ENCODE measurements at places on chromosomes 7 and 10. TPM values are rescaled to one million over a fixed set of nuclear protein-coding genes. Genes with fewer than 3 reads are reported as not detected.

GRCh38 chr10:20714518-20714917, 182.6 kb downstream of the NEBL start:
- no peak for DNase-seq

GRB10 gene
- 3.6 TPM for total RNA-seq

DNA sequence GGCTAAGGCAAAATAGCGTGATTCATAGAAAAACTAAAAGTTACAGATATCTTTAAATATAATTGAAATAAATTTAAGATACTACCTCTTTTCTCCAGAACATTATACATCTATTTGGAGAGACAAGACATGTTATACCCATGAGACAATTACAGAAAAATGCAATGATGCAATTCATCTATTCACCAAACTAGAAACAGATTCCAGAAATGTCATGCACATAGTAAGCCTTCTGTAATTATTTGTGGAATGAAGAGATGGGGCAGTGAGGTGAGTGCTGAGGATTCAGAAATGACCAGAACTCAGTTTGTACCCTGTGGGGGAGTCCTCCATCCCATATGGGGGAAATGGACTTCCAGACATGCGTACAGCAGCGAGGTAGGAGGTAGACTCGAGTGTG, 99.4 kb downstream of the MKX start:
- DNase-seq, result no peak

- no peak for DNase-seq
These were observed 39.3 kb downstream of the CAMK1D start for GRCh38 chr10:12388671-12389070.

- DNase-seq, result no peak
These were observed 24.4 kb downstream of the CSGALNACT2 start for GRCh38 chr10:43162604-43163003.

TET1 gene
- 1.2 TPM for total RNA-seq

C10orf105 gene
- 0.33 TPM for total RNA-seq

- no peak for DNase-seq
These were observed 45.3 kb upstream of the DKK1 start for GRCh38 chr10:52268790-52269189.

- DNase-seq, result no peak
These were observed 14.9 kb downstream of the DUSP5 start for GRCh38 chr10:110512461-110513187.

- DNase-seq, result peak; percentile 75
These were observed 12.0 kb upstream of the GSAP start for GRCh38 chr7:77427996-77428603.

GRCh38 chr7:132430861-132431822, 145.1 kb downstream of the PLXNA4 start:
- peak; percentile 93 for DNase-seq

MRLN gene
- total RNA-seq, result 0.82 TPM

YAE1 gene
- total RNA-seq, result 14.2 TPM

- DNase-seq, result no peak
These were observed 4.2 kb upstream of the MAFK start for GRCh38 chr7:1526271-1526754.

NHLRC2 gene
- 23.6 TPM for total RNA-seq

DNA sequence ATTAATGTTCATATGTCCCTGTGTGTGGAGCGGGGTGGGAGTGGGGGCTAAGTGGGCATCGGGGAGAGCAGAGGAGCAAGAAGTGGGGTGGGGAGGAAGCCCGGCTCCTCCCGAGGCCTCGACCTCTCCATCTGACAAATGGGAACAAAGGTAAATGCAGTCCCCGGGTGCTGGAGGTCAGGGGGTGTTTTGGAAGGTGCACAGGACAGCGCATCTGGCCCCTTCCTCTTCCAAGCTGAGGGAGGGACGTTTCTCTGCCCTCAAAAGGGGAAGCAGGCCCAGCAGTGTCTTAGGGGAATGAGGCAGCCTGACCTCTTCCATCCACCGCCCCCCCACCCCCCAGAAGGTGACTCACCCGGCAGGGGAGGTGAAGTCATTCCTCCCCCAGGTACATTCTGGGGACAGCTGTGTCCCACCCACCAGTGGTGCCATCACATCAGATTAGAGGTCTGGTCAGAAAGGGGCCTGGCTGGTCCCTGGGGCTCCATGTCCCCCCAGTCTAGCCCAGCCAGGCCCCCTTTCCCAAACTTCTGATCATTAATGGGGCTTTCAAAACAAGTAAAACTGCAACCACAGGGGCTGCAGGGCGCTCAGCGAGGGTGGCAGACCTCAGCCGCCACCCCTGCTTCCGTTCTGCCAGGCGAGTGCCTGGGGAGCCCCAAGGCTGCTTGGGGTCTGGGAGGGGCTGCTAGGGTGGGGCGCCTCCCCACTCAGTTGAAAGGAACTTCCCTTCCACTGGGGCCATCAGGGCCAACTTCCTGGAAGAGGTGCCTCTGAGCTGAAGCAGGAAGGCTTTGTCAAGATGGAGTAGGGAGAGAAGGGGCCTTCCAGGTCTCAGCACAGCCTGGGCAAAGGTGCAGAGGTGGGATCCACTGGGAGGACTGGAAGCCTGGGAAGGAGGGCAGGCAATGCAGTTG, 10.8 kb downstream of the LFNG start:
- DNase-seq, result peak; percentile 90

- no peak for DNase-seq
These were observed 34.5 kb upstream of the GATAD1 start for GRCh38 chr7:92412745-92413144.

GRCh38 chr7:12235970-12236369, 24.9 kb downstream of the TMEM106B start:
- DNase-seq, result no peak

DNA sequence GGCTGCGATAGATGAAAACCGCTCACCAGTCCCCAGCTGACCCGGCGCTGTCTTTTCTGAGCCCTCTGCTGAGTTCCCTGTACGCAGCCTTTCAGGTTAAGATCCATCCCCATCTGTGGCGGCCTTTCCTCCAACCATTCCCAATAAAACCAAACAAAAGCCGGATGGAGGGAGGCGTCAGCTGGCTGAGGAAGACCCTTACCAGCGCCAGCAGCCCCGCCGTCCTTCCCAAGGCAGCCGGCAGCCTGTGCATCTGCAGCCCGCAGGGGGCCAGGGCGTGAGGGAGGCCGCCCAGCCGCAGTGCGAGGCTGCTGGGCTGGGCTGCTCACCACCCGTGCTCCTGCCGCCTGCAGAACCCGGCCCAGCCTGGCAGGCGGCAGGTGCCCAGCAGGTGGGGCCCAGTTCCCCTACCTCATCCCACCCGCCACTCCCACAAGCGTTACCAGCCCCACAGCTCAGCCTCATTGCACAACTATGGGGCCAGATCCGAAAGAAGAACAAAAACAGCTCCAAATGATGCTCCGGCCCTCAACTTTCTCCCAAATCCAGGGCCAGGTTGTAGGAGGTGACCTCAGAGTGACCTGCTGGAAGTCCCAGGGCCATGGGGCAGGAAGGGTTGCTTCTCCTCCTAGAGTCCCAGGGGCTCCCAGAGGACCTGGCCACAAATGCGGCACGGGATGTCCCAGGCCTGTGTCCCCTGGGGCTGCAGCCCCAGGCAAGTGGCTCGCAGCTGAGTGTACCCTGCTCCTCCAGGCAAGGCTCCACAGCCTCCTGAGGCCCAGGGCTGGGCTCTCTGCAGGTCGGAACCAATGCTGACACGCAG, 23.8 kb downstream of the PAPOLB start:
- DNase-seq, result no peak

HTR7 gene
- total RNA-seq, result not detected

BLNK gene
- not detected for total RNA-seq

GRCh38 chr7:47128700-47129099, 453.2 kb downstream of the TNS3 start:
- DNase-seq, result no peak

DNA sequence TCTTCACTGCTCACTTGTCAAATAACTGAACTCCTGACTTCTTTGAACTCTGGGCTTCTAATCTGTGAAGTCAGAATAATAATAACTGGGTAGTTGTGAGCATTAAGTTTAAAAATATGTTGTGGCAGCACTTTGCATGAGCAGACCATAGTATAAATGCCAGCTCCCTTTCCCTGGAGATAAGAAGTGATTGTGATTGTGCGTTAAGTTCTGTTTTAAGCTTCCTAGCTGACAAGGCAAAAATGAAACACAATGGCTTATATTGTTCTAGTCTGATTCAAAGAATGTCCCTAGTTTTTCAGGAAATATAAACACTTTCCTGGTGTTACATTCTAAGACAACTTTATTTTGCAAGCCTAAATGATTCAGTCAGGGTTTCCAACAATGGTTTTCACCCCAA, 61.8 kb downstream of the PTPRE start:
- DNase-seq, result no peak

DNA sequence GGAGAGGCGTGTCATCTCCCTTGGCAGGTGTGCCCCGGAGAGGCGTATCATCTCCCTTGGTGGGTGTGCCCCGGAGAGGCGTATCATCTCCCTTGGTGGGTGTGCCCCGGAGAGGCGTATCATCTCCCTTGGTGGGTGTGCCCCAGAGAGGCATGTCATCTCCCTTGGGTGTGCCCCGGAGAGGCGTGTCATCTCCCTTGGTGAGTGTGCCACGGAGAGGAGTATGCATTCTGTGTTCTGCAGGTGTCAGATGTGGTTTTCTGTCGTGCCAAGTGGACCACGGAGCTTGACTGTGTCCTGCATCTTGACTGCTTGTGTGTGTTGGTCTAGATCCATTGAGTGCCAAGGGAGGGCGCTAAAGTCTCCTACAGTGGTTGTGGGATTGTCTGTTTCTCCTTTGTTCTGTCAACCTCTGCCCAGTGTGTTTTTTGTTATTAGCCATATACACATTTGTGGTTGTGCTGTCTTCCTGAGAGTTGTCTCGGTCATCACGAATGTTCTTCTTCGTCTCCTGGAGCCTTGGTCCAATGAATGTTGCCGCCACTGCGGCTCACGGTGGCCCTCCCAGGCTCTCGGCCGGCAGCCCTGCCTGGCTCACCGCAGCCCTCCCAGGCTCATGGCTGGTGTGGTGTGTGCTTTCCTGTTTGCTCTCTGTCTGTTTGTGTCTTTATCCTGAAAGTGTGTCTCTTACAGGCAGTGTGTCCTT, 96.8 kb downstream of the INPP5A start:
- no peak for DNase-seq

TBXAS1 gene
- total RNA-seq, result 1.8 TPM

ARHGEF5 gene
- 9.4 TPM for total RNA-seq

CYP3A7 gene
- total RNA-seq, result not detected

DNA sequence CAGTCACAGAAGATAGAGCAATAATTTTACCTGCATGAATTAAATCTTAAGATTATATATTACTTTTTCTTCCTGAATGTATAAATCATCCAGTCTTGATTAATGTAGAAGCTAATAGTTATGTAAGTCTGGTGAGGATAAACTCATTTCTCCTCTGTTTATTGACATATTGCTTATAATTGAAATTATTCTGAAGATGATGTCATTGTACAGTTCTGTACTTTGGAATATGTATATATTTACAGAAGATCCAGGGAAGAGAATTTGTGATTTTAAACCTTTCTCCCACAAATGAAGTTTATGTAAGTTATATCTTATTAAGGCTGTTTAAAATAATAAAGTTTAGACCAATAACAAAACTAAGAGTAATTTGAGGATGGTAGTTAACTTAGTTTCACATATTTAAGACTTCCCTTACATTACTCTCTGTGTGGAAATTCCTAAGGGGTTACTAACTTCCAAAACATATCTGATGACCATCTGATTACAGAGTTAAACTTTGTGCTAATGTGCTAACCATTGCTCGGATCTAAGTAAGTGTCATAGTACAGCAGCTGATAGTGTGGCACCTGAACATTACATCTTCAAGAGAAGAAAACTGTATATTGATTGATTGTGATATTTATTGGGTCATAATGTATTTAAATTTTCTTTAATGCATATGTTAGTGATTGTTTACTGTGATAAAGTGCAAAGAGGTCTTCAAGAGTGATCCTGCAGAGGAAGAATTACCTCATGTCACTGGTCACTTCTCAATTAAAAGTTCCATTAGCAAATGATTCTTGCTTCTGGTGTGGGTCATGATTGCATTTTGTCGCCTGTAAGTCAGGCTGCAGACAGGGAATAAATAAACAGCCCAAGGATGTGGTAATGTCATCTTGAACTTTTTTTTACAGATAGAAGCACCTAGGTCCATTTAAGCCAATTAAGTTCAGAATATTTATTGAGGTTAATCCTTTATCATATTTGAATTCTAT, 96.9 kb downstream of the UBE3C start:
- DNase-seq, result no peak

PPIA gene
- total RNA-seq, result 2,448 TPM

GRCh38 chr7:142969183-142969582, 7.0 kb upstream of the KEL start:
- DNase-seq, result no peak

GRCh38 chr7:5218564-5219360, 28.7 kb downstream of the WIPI2 start:
- DNase-seq, result no peak

IPMK gene
- total RNA-seq, result 8.1 TPM

- peak; percentile 75 for DNase-seq
These were observed 145.2 kb downstream of the ARID5B start for GRCh38 chr10:62046522-62047227.

- no peak for DNase-seq
These were observed 99.0 kb upstream of the MDFIC start for GRCh38 chr7:114822844-114823243.

Data from activated CD4-positive, alpha-beta T cell treated with anti-CD3 and anti-CD28 coated beads, Interleukin-2, amount 10 ng/mL, durations not matched to agents 24 days and 14 days (primary cell).